ENCODE measurements at places on chromosomes 12 and 14.
A peak's percentile ranks its signal among the peaks of the same experiment; 100 is the strongest.

GRCh38 chr14:92923744-92924103 lies 774 bp downstream of the CHGA start:
- no peak for DNase-seq

DNA sequence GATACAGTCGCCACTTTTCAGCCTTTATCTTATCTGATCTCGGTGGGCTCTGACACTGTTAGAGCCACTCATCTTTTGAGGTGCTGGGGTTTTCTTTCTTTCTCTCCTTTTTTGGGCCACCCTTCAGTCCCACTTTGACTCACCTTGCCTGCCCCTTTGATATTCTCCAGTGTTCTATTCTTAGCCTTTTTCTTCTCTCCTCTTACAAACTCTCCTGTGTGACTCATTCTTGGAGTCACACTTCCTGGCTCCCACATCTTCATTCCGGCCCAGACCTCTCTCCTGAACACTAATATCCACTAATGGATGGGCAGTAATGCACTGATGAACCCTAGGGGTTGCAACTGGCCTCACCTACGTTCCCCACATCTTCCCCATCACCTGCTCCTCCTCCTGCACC lies 2.2 kb upstream of the DCD start:
- DNase-seq = peak; percentile 36

DNA sequence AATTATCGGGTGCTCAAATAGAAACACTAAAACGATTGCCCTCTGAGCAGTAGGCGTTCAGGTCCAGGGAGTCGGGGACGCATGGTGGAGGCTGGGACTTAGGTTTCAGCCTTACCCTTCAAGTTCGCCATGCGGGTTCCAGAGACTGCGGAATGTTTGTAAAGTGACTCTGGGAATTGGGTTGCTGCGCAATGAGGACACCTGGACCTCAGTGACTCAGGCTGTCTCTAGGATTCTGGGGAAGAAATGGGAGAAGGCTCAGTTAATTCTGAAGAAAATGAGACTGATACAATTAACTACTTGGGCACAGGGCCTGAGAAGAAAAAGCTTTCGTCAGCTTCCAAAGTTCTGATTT lies 1.1 kb downstream of the LGALS3 start:
- DNase-seq = peak; percentile 31

DNA sequence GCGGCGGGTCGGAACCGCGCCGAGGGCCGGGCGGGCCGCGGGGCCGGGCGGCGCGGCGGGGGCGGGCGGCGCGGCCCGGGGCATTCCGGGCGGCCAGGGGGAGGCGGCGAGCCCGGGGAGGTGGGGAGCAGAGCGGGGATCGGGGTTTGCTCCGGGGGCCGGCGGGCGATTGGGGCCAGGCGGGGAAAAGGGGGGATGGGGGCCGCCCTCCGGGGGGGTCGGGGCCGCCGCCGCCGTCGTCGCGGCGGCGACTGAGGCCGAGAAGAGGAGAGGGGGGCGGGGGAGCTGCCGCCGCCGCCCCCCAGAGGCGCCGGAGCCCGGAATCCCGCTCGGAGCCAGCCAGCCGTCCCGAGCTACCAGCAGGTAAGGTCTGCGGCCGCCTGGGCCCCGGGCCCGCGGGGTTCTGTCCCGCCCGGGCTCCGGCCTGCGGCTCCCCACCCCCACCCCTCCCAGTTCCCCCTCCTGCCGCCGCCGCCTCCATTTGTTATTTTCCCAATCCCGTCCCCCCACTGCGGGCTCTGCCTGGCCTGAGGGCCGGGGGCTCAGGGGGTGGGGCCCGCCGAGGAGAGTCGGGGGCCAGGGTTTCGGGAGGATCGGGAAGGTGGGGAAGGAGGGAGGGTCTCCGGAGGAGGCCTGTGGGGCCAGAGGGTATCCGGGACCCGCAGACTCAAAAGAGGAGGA lies 403 bp downstream of the ATN1 start:
- DNase-seq = no peak

- peak; percentile 88 for DNase-seq
These were observed 9.9 kb downstream of the PMEL start for GRCh38 chr12:55955800-55956508.

DNA sequence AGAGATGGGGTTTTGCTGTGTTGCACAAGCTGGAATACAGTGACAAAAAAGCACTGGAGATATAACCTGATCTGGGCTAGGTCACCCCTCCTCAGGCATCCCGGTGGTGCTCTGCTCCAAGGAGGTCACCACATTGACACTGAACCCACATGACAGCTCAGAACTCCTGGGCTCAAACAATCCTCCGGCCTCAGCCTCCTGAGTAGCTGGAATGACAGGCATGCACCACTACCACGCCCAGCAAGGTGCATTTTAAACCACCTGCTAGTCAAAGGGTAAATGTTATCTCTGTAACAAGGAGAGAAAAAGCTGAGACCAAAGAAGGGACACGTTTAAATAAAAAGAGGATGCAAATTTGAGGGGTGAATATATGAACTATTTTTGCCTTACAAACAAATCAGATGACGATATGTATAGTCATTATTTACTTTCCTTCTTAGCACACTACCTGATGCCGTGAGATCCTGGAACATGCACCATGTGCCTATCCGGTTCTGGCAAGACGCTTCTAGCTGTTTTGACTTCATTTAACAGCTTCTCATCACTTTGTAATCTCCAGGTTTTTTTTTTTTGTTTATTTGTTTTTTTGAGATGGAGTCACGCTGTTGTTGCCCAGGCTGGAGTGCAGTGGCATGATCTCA lies 135.1 kb downstream of the PPM1H start:
- DNase-seq = no peak

GRCh38 chr12:112738531-112738930 lies 53.0 kb upstream of the RPH3A start:
- DNase-seq = no peak

DNA sequence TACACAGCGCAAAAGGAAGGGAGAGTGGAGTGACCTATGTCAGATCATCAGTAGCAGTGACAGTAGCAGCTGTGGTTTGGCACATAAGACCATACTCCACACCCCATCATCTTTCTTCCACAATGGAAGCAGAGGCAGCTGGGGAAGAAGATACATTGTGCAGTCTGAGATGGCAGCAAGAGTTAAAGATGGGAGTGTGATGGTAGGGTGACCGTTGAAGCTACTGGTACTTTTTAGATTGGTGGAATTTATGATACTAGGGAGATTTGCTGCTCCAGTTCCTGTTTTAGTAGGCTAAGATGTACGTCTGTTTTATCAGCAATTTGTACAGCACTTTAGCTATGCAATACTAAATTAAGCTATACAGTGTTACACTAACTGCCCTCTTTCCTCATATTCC lies 291.0 kb downstream of the FUT8 start:
- DNase-seq = no peak

DNA sequence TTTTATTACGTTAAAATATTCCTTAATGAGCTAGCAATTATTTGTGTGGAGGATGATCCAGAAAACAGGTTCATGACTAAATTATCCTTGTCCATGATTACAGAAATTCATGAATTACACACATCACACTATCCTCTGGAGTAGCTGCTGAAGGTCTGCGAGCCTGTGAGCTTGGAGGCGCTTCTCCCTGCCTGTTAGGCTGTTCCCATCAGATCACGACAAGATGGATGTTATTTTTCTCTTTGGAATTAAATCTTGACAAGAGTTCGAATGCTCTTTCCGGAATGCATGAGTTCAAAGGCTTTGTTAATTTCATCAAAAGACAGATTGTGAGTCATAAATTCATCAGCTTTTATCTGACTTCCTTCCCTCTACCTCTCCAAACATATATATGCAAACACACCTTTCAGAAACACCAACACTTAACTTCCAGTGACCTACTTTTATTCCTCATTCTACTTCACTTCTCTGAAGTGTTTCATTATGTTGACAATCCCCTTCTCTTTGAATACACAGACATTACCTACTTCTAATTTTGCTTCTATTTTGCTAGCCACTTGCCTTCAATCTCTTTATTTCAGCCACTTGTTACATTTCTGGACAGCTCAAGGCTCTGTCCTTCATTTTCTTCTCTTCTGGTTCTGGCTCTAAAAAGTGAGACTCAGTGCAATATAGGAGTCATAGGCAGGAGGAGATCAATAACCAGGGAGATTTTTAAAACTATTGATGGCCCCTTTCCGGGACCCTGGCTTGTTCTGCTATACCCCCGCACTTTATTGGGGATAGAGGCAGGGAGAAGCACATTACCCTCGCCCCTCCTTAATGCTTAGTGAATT lies 274.6 kb downstream of the BTG1 start:
- no peak for DNase-seq

DNA sequence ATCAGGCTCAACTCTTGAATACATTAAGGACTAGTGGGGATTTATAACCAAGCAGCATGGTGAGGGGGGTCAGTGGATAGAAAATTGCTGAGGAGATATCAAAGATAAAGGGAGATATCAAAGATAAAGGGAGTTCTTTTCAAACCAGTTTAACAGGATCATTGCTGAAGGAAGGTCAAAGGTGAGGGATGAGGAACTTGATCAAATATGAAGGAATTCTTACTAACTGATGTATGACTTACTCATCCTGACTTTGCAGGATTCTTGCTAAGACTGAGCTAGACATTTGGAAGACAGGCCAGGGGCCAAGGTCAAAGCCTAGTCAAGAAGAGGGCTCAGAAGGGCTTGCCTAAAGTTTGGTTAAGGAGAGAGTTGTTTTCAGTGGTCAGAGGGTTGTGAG lies 4.8 kb downstream of the ABHD4 start:
- peak; percentile 40 for DNase-seq

DNA sequence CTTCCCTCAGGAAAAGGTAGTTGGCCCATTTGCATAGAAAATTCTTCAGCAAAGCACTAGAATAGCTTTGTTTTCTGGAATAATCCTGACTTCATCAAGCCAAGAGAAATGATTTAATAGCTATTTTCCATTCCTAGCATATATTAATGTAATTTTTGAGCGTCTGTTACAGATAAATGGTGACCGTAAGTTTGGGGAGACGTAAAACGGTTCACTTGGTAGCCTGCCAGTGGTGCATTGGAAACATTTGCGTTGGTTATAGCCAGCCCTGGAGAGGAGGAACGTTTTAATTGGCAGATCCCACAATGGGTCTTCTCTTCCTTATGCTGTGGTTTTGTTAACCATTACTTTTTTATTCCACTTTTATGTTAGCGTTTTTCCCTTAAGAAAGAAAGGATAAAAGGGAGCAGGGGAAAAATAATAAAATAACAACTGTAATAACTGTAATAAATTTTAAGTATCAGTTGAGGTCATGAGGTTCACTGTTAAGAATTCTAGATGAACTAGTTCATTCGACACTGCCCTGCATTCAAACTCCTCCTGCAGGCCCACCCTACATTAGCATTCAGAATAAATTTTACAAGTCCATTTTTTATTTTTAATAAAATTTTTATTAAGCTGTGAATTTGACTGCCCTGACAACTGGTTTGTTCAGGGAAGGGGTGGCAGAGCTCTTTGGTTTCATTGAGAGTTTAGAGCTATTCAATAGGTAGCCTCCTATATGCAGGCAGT lies 300.7 kb downstream of the ERC1 start:
- no peak for DNase-seq

DNA sequence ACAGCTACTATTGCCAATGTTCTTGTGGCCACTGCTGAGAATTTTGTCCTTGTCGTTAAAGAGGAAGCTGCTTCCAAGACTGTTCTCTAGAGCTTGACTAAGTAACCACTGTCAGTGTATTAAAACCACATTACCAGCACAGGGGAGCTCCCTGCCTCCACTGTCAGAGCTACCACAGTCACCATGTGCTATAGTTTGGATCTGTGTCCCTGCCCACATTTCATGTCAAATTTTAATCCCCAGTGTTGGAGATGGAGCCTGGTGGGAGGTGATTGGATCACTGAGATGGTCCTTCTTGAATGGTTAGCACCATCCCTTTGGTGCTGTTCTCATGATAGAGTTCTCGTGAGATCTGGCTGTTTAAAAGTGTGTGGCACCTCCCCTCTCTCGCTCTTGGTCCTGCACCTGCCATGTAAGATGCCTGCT lies 23.2 kb upstream of the RAP1B start:
- no peak for DNase-seq

- DNase-seq = no peak
These were observed 230.4 kb downstream of the SSPN start for GRCh38 chr12:26425587-26426260.

DNA sequence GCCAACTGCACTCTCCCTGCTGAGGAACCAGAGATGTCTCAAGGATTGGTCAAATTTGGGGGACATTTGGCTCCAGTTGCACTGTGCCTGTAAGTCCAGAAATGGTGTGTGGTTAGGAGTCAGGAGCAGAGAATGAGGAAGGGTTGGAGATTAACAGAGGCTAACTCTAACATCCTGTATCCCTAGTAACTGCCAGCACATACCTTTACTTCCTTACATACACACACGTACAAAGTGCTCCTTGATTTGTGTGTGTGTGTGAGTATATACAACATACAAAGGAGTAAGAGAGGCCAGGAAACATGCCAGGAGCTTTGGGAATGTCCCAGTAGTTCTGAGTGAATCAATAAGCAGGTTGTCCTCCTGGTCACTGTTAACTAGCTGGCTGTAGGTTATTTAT lies 39.8 kb upstream of the NRXN3 start:
- DNase-seq = no peak

DNA sequence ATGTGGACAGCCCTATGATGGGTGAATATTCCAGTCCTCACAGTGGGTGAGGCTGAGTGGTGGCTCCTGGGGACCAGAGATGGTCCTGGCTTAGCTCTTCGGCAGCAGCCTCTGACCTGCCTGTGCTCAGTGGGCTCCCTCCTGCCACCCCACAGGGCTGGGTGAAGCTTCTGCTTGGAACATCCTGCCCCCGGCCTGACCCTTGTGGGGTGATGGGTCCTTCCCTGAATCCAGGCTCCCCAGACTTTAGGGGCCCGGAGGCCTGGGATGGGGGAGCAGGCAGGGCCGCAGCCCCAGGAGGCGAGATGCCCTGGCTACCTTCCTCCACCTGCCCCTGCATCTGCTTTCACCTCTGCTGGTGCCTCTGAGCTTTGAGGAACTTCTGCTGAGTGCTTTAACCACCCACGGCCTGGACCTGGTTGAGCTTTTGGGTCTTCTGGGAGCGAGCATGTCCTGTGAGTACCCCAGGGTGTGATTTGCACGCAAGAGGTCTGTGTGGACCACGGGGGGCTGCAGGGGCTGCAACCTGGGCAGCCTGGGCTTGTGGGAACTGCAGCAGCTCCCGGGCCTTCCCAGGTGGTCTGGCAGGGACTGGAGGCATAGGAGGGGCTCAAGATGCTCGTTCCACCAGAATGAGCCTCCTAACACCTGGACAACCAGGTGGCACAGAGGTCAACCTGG lies 159.5 kb downstream of the KIF26A start:
- no peak for DNase-seq

- DNase-seq = no peak
These were observed 69.9 kb downstream of the TBK1 start for GRCh38 chr12:64521833-64522232.

DNA sequence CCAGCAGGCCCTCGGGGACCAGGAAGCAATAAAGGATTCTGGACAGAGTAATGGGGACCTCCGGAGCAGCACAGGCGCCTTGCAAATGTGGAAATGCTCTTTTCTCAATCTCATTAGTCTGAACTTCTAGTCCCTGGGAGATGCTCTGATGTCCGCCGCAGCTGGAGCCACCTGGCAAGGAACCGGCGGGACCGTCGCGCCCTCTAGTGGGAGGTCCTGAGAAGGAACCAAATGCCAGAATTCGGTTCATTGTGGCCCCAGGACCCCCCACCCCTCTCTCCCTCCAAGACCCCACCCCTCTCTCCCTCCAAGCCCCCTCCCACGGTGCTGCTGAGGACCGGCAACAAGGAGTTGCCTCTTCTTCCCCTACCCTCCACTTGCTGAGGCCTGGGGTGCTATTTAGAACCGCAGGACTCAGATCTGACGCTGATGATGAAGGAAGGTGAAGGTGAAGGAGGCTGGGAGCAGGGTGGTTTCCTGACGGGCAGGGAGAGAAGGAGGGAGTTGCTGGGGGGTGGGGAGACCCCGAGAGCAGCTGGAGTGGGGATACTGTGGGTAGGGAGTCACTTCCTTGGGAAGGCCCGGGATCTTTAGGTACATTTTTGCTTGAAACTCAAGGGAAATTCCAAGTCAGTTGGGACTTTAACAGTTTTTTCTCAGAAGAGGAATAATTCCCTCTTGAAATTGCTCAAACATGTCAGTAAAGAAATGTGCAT lies 42.5 kb downstream of the SMIM41 start:
- DNase-seq = no peak

Measured in mammary epithelial cell (primary cell).